Kidney tubule cell (primary cell): ENCODE measurements at places on chromosomes 2 and 18.

DNA sequence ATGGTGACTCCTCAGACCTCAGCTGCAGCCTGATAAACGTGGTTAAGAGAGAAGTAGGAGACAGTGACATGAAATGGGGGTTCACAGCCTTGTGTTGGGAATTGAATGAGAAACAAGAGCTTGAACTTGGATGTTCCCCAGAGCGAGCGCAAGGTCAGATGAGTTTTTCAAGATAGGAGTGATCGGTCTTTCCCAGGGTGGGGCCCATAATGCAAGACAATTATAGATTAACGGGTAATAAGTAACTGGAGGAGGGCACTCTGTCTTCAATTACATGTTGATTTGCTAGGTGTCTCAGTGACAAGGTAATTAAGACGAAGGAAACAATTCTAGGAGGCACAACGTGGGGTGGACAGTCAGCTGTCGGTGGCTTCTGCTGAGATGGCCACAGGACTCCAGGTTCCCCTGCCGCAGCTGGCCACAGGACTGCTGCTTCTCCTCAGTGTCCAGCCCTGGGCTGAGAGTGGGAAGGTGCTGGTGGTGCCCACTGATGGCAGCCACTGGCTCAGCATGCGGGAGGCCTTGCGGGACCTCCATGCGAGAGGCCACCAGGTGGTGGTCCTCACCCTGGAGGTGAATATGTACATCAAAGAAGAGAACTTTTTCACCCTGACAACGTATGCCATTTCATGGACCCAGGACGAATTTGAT, at the start of gene UGT1A5:
Gene UGT1A5 (plus strand): TSS at position 297 of the 651 bp plus-strand sequence. CDS start 85 bp downstream, at position 382.
- no peak for DNase-seq

GRCh38 chr2:134619250-134619649, 99.5 kb downstream of the TMEM163 start:
- no peak for DNase-seq

GRCh38 chr2:171878481-171878993, 15.5 kb downstream of the SLC25A12 start:
- peak; percentile 8 for DNase-seq

- peak; percentile 15 for DNase-seq
Observed at GRCh38 chr2:178298785-178299212, 104.5 kb downstream of the OSBPL6 start.
